Stimulated activated effector memory CD8-positive, alpha-beta T cell treated with anti-CD3 and anti-CD28 coated beads, Interleukin-12 subunit alpha, Interleukin-12 subunit beta, amount 100 ng/mL, for 72 hours (primary cell): ENCODE measurements at places on chromosomes 7 and 10.

GRCh38 chr10:129853562-129853903 lies 110.5 kb downstream of the EBF3 start:
- DNase-seq: no peak

- DNase-seq: no peak
Observed at GRCh38 chr10:97683556-97684367, 3.3 kb downstream of the AVPI1 start.

DNA sequence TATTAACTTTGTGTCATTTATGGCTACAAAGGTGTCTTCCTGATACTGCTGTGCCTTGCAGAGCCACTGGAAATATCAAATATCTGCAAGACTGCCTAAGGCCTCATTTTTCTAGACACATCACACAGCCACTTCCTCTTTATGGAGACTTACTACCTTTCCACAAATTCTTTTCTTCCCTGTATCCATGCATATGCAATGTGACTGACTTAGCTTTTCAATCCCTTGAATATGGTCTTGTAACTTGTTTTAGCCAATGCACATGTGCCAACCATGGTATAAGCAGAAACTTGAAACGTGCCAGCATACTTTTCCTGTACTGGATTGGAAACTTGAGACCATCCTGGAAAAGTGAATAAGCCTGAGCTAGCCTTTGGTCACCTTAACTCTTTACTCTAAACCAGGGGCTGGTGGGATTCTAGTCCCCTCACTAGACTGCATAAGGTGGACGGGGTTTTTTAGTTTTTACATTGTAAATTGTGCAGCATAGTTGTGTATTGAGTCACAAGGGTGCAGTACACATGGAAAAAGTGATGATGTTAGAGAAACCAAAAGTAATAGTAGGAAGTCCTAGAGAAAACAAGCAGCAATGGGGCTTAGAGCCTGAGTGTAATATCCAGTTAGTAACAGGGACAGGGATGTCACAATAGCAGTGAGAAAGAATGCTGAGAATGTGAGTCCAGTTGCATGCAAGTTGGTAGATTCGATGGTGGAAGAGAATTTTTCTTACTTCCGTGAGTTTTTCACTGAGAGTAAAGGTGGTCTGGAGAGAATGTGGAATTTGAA lies 879.5 kb downstream of the SORCS1 start:
- no peak for DNase-seq

DNA sequence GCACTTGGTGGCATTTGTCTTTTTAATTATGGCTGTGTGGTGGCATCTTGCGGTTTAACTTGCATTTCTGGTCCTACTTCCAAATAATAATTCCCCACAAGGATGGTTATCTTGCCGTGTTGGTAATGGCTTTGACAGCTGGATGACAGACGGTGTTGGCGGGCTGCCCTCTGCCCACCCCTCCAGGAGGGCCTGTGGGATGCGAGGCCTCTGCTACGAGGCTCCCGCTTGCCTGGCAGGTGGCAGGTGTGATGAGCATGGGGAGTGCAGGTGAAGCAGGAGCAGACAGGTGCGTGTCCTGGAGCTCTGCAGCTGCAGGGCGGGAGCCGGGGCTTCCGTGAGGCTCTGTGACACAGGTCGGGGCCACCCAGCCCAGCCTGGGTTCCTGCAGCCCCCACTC lies 11.8 kb downstream of the INPP5A start:
- no peak for DNase-seq

GRCh38 chr10:71666639-71667386 lies 52.8 kb downstream of the C10orf105 start:
- DNase-seq: no peak

GRCh38 chr10:17771017-17771416 lies 19.0 kb downstream of the TMEM236 start:
- no peak for DNase-seq

DNA sequence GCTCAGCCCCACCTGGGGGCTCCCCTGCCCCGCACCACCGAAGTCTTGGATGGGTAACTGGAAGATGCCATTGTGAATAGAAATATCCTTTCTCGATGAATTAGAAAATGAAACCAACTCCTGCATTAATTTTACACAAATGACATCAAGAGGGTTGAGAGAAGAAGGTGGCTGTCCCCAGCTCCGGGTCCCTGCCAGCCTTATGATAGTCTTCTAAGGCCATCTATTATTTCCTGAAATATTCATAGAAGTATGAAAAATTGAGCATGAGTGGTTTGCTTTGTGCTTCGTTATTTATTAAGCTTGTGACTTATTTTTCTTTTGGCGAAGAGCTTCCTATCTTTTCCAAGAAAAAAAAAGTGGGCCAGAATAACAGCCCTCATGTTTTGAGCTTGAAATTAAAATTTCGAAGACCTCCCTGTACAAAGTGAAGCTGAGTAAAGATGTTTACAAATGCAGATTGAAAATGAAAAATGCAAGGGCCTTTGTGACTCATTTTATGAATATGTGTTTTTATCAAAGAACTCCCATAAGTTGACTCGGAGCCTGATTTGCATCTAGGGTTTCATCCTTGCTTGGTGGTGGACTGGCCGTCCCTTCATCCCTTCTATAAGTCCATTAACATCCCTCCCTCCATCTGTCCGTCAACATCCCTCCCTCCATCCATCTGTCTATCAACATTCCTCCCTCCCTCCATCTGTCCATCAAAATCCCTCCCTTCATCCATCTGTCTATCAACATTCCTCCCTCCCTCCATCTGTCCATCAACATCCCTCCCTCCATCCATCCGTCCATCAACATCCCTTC lies 20.5 kb upstream of the CFAP46 start:
- DNase-seq: no peak

DNA sequence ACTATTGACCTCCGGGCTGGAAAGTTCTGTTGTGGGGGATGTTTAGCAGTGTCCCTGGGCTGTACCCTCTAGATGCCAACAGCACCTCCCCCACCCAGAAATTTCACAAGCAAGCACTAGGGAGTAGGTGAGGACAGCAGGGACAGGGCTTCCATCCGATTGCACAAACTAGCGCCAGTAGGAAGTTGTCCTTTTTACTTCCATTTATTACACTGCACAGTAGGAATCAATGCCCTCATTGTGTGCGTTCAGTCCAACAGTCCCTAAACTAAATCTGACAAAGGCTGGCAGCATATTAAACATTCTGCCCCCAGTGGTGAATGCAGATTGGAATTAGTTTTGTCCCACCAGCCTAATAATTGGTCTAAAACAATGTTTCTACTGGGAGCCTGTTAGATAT lies 6.4 kb upstream of the SOSTDC1 start:
- DNase-seq: no peak

DNA sequence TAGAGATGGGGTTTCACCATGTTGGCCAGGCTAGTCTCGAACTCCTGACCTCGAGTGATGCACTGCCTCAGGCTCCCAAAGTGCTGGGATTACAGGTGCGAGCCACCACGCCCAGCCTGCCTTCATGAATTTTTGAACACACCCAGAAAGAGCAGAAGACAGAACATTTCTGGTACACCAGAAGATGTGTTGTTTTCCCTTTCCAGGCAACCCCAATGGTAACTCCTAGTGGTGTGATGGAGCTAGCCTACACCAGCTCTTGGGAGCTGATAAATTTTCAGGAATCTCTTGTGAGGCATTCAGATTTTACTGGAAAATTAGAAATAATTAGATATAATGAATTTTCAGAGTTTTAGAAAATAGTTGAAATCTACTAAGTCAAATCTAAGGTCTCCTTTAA lies 904 bp upstream of the CCDC7 start:
- DNase-seq: no peak

- no peak for DNase-seq
Observed at GRCh38 chr10:132183046-132183445, 3.7 kb upstream of the DPYSL4 start.

DNA sequence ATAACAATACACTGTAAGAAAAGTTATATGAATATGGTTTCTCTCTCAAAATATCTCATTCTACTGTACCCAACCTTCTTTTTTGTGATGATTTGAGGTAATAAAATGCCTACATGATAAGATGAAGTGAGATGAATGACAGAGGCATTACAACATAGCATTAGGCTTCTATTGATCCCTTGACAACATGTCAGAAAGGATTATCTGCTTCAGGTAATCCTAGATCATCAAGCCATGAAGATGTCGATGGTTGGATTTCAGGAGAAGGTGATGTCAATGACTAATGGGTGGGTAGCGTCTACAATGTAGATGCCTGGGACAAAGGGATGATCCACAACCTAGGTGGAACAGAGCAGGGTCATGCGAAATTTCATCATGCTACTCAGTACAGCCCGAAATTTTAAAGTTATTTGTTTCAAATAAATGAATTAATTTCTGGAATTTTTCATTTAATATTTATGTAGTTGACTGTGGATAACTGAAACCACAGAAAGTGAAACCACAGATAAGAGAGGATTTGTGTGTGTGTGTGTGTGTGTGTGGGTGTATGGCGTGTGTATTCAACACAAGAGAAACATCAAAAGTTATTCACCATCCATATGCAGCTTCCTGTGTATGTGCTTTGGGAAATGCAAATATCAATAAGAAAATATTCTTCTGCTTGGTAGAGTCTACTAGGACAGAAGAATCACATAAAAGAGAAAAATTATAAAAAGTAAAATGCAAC lies 77.0 kb downstream of the MAGI2 start:
- no peak for DNase-seq

GRCh38 chr10:69460576-69461242 lies 9.4 kb downstream of the TSPAN15 start:
- DNase-seq: no peak

DNA sequence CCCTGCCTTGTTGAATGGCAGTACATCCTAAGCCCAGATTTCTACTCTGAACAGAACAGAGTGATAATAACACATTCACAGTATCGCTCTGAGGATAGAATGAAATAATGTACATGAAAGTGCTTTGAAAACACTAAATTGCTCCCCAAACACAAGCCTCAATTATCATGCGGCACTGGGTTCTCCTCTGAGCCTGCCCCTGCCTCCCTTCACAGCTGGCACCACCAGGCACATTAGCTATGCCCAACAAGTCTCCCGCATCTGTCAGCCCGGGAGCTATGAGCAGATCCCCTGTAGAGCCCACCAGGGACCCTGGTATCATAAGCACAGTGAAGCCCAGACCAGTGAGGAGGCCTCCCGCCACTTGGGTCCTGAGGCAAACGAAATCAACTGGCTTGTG lies 405.5 kb downstream of the GRID1 start:
- no peak for DNase-seq

GRCh38 chr7:129606803-129607202 lies 4.7 kb upstream of the NRF1 start:
- no peak for DNase-seq

GRCh38 chr10:43962346-43963191 lies 313.9 kb upstream of the ZNF32 start:
- no peak for DNase-seq

GRCh38 chr7:28417321-28417940 lies 5.1 kb downstream of the CREB5 start:
- no peak for DNase-seq

DNA sequence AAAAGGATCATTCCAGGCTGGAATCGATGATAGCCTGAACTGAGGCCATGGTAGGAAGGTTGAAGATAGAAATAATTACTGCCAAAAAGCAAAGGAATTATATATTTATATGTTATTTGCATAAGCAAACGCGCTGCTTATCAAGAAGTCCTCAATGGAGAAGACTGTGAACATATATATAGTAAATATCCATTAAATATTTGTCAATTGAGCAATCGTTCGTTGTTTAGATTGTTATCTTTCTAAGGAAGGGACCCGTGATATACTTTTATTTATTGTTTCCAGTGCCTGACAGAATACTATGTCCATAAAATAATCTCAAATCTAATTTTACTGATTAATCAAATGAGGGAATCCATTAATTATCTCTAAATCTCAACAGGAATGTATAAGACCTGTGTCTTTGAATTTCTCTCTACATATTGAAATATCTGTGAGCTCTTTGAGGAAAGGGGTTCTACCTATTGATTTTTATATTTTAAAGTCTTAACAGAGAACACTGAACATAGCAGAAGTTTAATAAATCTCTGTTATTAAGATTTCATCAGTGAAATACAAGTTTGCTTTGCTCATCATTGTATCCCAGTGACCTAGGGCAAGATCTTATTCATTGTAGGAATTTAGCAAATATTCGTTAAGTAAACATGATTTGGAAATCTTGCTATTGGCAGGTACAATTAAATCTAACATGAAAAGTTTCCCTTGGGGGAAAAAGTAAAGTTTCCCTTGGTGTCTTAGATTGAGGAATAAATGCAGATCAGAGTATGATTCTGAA lies 12.0 kb upstream of the HERC4 start:
- DNase-seq: no peak

GRCh38 chr7:121008816-121009215 lies 20.3 kb downstream of the CPED1 start:
- DNase-seq: no peak

DNA sequence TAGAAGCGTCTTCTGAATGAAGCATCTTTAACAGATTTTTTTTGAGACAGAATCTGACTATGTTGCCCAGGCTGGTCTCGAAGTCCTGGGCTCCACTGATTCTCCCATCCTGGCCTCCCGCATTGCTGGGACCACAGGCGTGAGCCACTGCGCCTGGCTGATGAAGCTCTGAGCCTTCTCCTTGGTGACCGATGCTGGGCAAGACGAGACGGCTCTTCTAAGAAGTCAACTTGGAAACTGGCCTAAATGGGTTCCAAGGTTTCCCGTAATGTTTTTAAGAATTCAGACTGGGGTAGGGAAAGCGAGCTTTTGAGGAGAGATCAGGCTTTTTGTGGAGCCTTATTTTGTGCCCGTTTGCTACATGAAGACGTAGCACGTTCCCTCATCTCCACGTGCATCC lies 224.5 kb downstream of the ZMYND11 start:
- DNase-seq: no peak

GRCh38 chr7:44280636-44280992 lies 44.8 kb downstream of the CAMK2B start:
- DNase-seq: no peak

- DNase-seq: no peak
Observed at GRCh38 chr10:36765782-36766414, 359.5 kb upstream of the ANKRD30A start.

DNA sequence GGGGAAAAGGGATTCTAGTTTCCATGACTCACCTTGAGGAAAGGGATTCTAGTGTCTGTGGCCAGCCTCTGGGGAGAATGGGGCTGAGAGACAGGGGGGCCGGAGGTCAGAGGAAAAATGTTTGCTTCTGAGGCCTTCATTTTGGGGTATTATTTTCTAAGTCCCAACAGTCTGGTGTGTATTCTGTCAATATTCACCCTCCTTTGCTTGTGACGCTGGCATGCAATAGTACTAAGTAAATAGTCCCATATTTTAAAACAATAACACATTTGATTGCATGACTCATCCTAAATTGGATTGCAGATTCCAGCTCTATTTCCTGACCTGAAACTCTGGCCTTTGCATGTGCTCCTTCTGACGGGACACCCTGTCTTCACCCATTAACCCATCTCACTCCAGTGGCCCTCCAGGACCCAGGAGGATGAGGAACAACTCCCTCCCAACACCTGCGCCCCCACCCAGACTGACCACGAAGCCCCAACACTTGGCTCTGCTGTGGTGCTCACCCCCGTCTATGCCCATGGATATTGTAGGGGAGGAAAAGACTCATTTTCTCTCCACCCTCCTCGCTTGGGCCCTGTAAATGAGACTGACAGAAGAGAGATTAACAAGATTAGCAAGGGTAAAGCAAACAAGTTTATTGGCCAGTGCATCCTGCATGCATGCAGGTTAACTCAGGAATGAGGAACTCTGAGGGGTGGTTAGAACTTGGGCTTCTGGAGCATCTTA lies 495.6 kb upstream of the KLF6 start:
- DNase-seq: no peak
